ENCODE measurements at places on chromosomes 6 and 20. TPM values are rescaled to one million over a fixed set of nuclear protein-coding genes. Genes with fewer than 3 reads are reported as not detected.
A peak's percentile ranks its signal among the peaks of the same experiment; 100 is the strongest.

Gene CDC40
- total RNA-seq: 13.2 TPM

Gene TSBP1
- not detected for total RNA-seq

DNA sequence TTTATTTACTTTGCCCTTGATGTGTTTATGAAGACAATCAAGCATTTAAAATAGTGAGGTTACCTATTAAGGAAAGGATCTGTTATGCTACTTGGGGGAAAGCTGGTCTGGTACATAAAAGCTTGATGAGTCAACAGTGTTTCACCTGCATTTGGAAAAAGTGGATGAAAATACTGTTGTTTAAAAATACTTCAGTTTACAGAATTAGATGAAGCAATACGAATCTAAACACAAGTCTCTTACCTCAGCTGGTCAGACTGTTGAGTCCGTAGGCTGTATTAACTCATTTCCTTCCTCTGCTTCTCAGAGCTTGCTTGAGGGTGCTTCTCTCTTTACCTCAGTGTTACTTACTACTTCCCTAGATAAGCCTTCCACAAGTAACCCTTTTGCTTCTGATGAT lies 36.1 kb downstream of the NKX2-4 start:
- H3K27ac ChIP-seq: no peak overlapping the region
- no peaks in the 10 kb centered on the region for H3K4me1 ChIP-seq
- H3K4me3 ChIP-seq: no peak overlapping the region
- no peak for DNase-seq
- H3K36me3 ChIP-seq: peaks cover 43% of the 10 kb centered on the region
- H3K27me3 ChIP-seq: no peaks in the 10 kb centered on the region

Gene MYCT1
- total RNA-seq: 4.5 TPM

Gene SLC22A7
- total RNA-seq: 143 TPM

DNA sequence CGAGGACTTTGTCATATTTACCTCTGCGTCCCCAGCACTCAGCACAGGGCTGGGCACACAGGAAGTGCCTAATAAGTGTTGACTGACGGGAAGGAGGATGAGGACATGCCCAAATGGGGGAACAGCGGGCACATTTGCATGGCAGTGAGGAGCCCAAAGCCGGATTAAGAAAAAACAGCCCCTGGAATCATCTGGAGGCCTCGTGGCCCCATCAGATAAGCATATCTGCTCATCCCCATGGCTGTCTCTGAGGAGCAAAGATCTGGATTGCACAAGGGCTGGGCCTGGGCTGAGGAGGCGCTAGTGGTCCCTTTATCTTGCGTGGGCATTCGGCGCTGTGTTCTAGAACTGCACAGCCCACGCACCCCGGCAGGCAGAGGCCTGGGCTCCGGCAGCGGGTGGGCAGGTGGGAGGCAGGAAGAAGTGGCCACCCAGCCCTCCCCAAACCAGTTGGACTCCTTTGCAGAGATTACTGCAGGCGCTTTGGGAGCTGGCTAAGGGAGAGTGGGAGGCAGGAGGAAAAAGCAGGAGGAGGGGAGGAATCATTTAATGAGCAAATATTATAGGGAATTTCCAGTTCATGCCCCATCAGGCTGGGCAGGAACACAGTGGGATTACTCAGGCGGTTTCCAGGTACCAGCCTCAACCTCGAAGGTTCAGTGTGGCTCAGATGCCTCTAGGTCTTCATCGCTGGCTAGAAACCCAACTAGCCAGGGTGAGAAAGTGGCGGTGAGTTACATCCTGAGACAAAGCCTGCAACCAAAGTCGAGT lies 108.1 kb downstream of the CEBPB start:
- H3K4me3 ChIP-seq: no peak overlapping the region
- H3K4me1 ChIP-seq: peaks cover under 1% of the 10 kb centered on the region
- H3K27ac ChIP-seq: no peak overlapping the region
- no peaks in the 10 kb centered on the region for H3K27me3 ChIP-seq
- no peaks in the 10 kb centered on the region for H3K36me3 ChIP-seq

Gene PROKR2
- total RNA-seq: not detected

Gene ENPP1
- total RNA-seq: 27.2 TPM

DNA sequence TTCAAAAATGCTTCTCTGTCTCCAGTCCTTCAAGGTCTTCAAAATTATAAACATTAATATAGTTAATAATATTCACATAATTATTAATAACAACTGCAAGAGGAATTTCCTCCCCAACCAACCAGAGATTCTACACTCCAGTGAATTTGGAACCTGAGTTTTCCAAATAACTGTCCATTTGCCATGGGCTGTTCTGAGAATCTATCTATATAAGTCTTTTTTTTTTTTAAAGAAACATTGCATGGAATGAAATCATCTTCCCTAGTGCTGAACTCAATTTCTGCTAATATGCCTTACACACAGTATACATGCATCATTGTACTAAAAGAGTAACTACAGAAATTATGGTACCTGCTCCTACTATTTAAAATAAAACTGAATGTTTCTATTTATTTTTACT lies 113.9 kb downstream of the SLC22A3 start:
- no peak overlapping the region for H3K4me3 ChIP-seq
- peaks cover 11% of the 10 kb centered on the region for H3K36me3 ChIP-seq
- no peaks in the 10 kb centered on the region for H3K4me1 ChIP-seq

Gene DEFB124
- not detected for total RNA-seq

GRCh38 chr20:21202259-21202658 lies 76.4 kb downstream of the KIZ start:
- H3K27me3 ChIP-seq: no peaks in the 10 kb centered on the region
- no peak overlapping the region for H3K27ac ChIP-seq
- DNase-seq: no peak
- peaks cover 3% of the 10 kb centered on the region for H3K36me3 ChIP-seq

GRCh38 chr20:18639501-18639979 lies 51.7 kb downstream of the DTD1 start:
- no peaks in the 10 kb centered on the region for H3K27me3 ChIP-seq
- no peak overlapping the region for H3K27ac ChIP-seq
- H3K4me3 ChIP-seq: no peak overlapping the region
- H3K4me1 ChIP-seq: no peaks in the 10 kb centered on the region
- DNase-seq: no peak

GRCh38 chr6:40965046-40965445 lies 74.0 kb downstream of the UNC5CL start:
- no peaks in the 10 kb centered on the region for H3K4me1 ChIP-seq
- H3K36me3 ChIP-seq: no peaks in the 10 kb centered on the region
- H3K4me3 ChIP-seq: no peak overlapping the region
- no peak overlapping the region for H3K27ac ChIP-seq
- DNase-seq: no peak
- H3K27me3 ChIP-seq: no peaks in the 10 kb centered on the region

GRCh38 chr20:49637046-49637637 lies 69.2 kb upstream of the PTGIS start:
- DNase-seq: no peak
- H3K4me3 ChIP-seq: no peak overlapping the region
- H3K36me3 ChIP-seq: peaks cover 57% of the 10 kb centered on the region
- H3K27ac ChIP-seq: no peak overlapping the region
- H3K27me3 ChIP-seq: no peaks in the 10 kb centered on the region

GRCh38 chr20:34829191-34829590 lies 3.7 kb upstream of the NCOA6 start:
- H3K36me3 ChIP-seq: no peaks in the 10 kb centered on the region
- peaks cover 12% of the 10 kb centered on the region for H3K4me1 ChIP-seq
- H3K27ac ChIP-seq: no peak overlapping the region
- no peaks in the 10 kb centered on the region for H3K27me3 ChIP-seq
- DNase-seq: no peak

- no peaks in the 10 kb centered on the region for H3K36me3 ChIP-seq
- no peak overlapping the region for H3K27ac ChIP-seq
- H3K27me3 ChIP-seq: no peaks in the 10 kb centered on the region
- no peak overlapping the region for H3K4me3 ChIP-seq
Observed at GRCh38 chr6:137765059-137765458, 102.0 kb upstream of the TNFAIP3 start.

Gene TXLNB
- total RNA-seq: 0.17 TPM

GRCh38 chr6:13013681-13014503 lies 297.3 kb downstream of the PHACTR1 start:
- H3K4me1 ChIP-seq: peaks cover 14% of the 10 kb centered on the region
- H3K27me3 ChIP-seq: peaks cover 29% of the 10 kb centered on the region
- no peak for DNase-seq
- H3K4me3 ChIP-seq: no peak overlapping the region

Gene ADGB
- not detected for total RNA-seq

- no peak overlapping the region for H3K27ac ChIP-seq
- DNase-seq: no peak
- no peaks in the 10 kb centered on the region for H3K4me1 ChIP-seq
- H3K4me3 ChIP-seq: no peak overlapping the region
Observed at GRCh38 chr6:92126088-92126487, 1293.3 kb downstream of the EPHA7 start.

Gene RPP40
- total RNA-seq: 8.3 TPM

DNA sequence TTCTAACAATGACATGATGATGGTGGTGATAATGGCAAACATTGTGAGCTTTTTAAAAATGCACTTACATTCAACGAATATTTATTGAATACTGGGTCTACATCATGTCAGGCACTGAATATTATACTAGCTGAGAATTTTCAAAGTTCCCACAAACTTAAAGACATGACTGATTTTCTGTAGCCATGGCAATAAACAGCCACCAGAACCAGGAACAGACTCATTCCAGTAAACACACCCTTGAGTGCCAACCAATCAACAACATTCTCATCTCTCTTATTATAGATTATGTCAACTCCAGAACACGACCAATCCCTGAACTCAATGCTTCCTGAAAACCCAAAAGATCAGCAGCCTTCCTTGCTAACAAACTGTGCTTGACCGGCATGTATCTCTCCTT lies 212.4 kb upstream of the RUNX2 start:
- H3K4me3 ChIP-seq: no peak overlapping the region
- H3K4me1 ChIP-seq: no peaks in the 10 kb centered on the region
- no peak for DNase-seq
- H3K36me3 ChIP-seq: no peaks in the 10 kb centered on the region

DNA sequence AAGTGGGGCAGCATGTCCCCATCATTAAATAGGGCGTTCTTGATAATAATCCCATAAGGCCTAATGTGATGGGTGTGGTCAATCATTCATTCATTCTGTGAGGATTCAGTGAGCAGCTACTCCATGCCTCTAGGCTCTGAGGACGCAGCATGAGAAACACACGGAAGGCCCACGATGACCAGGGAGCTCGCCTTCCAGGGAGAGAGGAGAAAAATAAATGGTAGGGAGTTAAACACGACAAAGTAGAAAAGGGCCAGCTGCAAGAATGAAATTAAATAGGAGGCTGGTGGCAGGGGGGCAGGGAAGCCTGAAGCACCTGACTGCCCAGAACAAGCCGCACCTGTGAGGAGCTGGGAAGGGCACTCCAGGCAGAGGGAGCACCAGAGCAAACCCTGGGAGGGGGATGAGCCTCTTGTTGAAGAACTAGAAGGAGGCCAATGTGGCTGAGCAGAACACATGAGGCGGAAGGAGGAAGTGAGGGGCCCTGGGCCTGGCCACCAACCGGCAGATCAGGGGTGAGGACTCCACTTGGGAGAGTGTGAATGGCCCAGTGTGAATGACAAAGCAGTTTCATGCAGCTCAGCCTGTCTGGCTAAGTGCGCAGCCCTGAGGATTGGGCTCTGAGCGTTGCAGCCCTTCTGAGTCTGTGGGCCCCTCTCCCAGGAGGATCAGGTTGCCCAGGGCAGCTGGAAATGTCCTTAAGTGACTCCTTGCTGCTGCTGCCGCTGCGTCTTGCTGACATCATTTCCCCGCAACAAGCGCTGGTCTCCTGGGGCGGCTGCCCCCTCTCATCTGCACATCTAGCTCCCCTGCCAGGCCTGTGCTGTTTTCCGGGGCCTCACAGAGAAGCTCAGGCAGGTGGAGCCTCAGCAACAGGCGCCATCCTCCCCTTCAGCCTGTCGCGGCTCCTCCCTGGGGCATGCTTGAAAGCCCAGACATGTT lies 99.9 kb downstream of the CDH26 start:
- DNase-seq: peak; percentile 31
- no peaks in the 10 kb centered on the region for H3K4me1 ChIP-seq
- peak overlapping the region; percentile 2 for H3K27ac ChIP-seq
- H3K27me3 ChIP-seq: peaks cover 1% of the 10 kb centered on the region
- no peak overlapping the region for H3K4me3 ChIP-seq
- H3K36me3 ChIP-seq: no peaks in the 10 kb centered on the region

Gene COL19A1
- 0.25 TPM for total RNA-seq

Gene NMBR
- not detected for total RNA-seq

DNA sequence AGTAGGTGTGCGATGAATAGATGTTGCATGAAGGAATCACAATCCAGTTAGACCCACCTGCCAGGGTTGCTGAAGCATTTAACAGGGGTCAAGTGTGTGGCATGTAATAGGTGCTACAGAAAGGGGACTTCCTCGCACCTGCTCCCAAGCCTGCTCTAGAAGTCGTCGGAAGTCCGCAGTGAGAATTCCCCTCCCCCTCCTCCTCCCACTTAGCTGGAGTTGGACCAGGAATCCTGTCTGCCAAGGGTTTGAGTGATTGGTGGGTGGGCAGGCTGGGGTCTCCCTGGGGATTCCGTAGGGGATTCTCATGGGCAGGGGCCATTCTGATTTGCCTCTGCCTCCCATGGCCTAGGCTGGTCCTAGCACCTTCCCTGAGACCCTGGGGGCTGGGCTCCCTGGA lies 10.3 kb downstream of the SCRT2 start:
- no peaks in the 10 kb centered on the region for H3K36me3 ChIP-seq
- H3K4me1 ChIP-seq: no peaks in the 10 kb centered on the region
- no peak overlapping the region for H3K27ac ChIP-seq
- H3K27me3 ChIP-seq: peaks cover 10% of the 10 kb centered on the region
- no peak for DNase-seq

GRCh38 chr20:46108976-46109375 lies 9.1 kb upstream of the CD40 start:
- H3K36me3 ChIP-seq: no peaks in the 10 kb centered on the region
- no peaks in the 10 kb centered on the region for H3K4me1 ChIP-seq
- no peaks in the 10 kb centered on the region for H3K27me3 ChIP-seq
- DNase-seq: no peak

Gene C4B
- total RNA-seq: 1,114 TPM

DNA sequence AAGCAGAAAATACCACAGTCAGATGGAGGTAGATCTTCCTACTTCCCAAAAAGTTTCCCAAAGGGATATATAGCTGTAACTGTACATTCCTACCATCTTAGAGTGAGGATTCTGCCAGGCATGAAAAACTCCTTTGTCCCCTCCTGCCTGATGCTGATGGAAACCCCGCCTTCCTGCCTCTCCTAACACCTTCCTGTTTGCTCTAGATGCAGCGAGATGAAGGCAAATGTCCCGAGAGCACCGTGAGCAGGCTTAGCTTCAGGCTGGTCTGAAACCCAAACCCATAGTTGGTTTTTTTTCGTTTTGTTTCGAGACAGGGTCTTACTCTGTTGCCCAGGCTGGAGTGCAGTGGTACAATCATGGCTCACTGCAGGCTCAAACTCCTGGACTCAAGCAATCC lies 55.6 kb downstream of the MYB start:
- H3K27ac ChIP-seq: no peak overlapping the region
- no peak overlapping the region for H3K4me3 ChIP-seq
- DNase-seq: no peak
- no peaks in the 10 kb centered on the region for H3K4me1 ChIP-seq

Data from liver (tissue), 10 donors.